ENCODE measurements at places on chromosomes 2 and 18.
A peak's percentile ranks its signal among the peaks of the same experiment; 100 is the strongest.

DNA sequence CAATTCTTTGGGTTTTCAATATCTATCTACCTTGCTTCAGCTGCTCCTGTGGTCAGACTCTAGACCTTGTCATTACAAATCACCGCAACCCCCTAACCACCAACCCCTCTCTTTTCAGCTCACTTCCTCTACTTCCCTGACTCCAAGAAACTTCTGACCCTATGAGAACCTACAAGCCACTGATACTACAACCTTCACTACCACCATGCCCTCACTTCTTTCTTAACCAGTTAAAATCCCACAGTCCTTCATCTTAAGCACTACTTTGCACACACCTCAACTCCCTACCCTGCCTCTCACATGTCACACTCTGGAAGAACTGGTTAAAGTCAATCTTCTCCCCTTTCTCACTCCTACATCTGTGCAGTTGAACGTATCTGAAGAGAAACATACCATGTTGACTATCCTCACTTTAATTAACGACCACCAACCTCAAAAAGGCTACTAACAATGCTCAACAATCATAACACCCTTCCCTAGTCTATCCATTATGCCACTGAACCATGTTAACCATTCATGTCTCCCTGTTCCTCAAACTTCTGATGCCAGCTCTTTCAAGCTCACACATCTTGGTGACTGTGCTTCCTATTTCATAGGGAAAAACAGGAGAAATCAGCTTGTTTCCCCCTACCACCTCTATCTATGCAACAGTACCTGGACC, 12.6 kb downstream of the EIF2AK3 start:
- no peak for DNase-seq

DNA sequence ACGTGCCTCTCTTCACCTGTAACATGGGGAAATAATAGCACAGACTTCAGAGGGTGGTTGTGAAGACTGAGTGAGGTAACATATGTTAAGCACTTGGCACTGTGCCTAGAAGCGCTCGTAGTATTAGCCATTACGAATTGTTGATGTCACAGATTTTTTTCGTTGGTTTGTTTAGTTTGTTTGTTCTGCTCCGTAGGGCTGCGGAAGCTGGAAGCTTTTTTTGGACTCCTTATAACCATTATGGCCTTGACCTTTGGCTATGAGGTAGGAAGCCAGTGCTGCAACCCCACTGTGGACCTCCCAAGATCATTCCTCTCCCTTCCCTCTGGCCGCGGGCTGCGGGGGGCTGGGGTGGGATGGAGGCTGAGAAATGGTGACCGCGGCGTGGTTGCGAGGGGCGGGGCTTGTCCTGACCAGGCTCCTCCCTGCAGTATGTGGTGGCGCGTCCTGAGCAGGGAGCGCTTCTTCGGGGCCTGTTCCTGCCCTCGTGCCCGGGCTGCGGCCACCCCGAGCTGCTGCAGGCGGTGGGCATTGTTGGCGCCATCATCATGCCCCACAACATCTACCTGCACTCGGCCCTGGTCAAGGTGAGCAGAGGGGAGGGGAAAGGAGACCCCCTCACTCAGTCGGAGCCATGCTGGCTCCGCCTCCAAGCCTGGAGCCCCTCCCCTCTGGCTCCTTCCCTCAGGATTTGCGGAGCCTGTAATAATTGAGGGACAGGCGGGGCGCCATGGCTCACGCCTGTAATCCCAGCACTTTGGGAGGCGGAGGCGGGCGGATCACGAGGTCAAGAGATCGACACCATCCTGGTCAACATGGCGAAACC, 5.5 kb downstream of the SLC11A1 start:
- peak; percentile 62 for DNase-seq

GRCh38 chr2:42096869-42097591, 49.2 kb downstream of the PKDCC start:
- DNase-seq: no peak

GRCh38 chr2:100004348-100004884, 138.0 kb downstream of the AFF3 start:
- DNase-seq: no peak

DNA sequence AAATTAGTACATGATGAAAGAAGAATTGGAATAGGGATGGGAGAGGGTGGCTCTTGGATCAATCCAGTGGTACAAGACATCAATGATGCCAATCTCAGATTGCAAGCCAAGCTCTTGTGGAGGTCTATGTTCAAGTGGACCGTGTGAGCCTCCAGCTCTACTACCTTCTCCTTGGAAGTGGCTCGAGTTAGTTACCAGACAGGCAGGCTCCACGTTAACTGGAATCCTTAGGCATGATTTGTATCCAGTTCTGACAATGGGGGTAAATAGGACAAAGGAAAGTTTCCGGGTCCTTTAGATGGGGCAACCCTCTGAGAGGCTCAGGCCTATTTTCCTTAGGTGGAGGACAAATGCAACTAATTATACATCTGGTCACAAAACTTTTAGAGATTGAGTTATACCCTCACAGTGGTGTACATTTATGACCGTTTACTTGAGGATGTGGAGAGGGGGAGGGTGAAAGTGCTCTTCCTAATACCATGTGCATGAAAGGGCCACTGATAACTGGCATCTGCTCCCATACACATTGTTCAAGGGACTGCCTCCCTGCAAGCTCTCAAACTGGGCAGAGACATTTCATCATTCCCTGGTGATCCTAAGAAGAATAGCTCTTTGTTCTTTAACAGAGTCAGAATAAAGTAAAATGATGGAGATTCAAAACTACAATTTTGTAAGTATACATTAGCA, 180.2 kb downstream of the SOCS6 start:
- DNase-seq: no peak

DNA sequence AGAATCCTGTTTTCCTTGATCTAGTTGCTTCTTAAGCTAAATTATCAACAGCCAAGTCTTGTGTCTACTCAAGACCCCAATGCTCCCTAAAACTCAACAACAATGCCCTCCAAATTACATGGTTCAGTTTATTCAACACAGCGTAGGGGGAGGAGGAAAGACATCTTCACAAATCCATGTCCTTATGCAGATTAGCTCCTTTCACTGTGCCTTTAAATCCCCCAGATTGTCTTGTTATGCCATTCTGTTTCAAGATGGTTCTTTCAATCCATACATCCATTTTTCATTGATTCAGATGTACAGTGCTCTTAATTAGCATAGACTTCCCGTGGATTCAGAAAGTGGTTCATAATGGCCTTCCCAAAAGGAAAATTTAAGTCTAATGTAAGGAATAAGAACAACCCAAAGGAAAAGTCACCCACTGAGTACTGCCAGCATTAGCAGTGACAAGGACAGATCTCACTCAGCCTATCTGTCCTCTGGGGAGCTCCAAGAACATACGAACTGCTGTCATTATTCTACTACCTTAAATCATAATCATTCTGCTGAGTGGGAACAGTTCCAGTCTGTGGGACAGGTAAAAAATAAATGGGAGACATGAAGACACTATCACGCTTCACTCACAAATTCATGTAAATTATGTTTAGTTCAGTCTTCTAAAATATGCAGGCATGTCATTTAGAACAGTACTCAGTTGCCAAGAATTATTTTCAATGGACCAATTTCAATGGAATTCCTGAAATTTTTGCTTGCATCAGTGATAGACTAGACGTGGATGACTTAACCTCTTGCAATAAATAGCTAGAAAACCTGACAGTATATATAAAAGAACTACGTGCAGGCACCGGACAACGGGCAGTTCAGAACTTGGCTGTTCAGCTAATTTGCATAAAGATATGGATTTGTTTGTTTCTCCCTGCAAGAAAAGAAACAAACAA, 58.9 kb upstream of the RNU4ATAC start:
- DNase-seq: peak; percentile 46

DNA sequence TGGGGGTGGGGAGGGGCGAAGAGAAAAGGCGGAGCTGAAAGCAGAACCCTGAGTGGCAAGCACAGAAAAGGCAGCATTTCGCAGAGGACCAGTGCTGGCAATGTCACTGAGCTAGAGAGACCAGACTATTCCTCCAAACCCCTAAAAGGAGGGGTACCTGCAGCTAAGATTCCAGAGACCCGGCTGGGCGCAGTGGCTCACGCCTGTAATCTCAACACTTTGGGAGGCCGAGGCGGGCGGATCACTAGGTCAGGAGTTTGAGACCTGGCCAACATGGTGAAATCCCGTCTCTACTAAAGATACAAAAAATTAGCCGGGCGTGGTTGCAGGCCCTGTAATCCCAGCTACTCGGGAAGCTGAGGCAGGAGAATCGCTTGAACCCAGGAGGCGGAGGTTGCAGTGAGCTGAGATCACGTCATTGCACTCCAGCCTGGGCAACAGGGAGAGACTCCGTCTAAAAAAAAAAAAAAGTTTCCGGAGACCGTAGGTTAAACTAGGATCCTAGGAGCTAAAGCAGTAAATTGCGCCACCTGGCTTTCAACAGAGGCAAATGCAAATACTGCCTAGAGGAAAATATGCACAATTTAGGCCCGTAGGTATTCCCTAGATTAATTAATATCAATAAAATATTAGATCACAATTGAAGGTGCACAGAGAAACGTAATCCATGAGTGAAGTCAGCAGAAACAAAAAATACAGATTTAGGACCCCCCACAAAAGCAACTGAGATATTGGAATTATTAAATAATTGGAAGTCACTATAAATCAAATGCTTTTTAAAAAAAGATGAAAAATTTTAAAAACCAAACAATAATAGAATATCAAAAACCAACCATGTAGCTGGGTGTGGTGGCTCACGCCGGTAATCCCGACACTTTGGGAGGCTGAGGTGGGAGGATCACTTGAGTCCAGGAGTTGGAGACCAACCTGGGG, 4.9 kb downstream of the UCN start:
- DNase-seq: peak; percentile 76

DNA sequence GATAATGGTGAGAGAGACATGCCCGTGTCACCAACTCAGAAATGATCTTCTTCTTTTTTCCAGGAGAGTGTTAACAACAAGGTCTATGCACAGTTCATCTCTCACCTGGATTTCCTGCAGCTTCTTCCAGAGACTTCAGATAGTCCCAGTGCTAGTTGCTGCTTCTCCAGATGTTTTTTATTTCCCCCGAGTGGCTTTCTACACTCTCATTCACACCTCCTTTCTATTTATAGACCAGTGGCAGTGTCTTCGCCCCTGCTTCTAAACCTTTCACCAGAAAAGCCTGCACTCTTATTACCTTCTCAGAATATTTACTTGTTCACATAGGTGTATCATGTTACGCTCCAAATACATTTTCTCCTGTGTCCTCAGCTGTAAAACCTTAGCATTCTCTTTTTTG, 558.8 kb upstream of the CHAC2 start:
- DNase-seq: no peak

DNA sequence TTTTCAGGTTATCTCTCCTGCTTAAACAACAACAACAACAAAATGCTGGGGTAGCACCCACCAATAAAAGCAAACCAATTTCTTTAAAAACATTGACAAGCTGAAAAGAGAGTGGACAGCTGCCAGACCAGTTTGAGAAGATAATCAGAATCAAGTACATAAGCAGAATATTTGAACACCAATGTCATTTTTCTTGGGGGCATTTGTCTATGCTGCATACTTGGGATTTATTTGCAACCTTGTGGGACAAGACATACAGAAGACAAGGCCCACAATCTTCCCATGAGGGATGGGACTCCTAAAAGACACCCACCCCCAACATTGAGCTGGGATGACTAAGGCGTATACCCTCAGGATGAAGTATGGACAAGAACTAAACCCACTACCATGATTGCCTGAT, 62.2 kb upstream of the NXPH2 start:
- no peak for DNase-seq

GRCh38 chr2:152488075-152488474, 153.1 kb downstream of the FMNL2 start:
- no peak for DNase-seq

- no peak for DNase-seq
Measured at GRCh38 chr2:12778369-12778768, 61.6 kb downstream of the TRIB2 start.

DNA sequence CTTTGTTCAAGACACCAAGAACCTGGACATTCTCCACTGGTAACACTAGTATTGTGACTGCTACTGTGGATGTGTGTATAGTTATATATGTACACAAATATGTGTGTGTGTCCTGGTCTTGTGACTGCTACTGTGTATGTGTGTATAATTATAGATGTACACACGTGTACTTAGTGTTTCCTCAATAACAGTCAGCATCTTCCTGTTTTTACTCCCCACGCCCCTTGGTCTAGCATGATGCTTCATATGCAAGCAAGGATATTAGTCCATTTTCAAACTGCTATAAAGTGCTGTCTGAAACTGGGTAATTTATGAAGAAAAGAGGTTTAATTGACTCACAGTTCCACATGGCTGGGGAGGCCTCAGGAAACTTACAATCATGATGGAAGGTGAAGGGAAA, 802.7 kb downstream of the RNF144A start:
- no peak for DNase-seq

DNA sequence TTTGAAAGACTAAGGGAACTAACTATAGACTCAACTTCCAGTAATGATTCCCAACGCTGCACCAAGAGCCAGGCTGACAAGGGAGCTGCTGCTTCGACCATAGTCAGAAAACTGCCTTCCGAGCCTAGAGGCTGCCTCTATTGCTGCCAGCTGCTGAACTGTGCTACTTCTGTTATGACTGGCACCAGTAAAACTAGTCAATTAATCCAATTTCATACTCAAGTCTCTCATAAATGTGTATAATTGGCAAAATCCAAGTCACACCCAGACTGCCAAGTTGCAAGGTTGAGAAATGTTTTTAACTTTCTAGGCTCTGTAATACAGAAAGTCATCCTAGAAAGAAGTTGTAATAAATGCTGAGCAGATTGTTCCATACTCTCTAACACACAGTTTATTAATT, 117.4 kb downstream of the SPOPL start:
- DNase-seq: no peak

DNA sequence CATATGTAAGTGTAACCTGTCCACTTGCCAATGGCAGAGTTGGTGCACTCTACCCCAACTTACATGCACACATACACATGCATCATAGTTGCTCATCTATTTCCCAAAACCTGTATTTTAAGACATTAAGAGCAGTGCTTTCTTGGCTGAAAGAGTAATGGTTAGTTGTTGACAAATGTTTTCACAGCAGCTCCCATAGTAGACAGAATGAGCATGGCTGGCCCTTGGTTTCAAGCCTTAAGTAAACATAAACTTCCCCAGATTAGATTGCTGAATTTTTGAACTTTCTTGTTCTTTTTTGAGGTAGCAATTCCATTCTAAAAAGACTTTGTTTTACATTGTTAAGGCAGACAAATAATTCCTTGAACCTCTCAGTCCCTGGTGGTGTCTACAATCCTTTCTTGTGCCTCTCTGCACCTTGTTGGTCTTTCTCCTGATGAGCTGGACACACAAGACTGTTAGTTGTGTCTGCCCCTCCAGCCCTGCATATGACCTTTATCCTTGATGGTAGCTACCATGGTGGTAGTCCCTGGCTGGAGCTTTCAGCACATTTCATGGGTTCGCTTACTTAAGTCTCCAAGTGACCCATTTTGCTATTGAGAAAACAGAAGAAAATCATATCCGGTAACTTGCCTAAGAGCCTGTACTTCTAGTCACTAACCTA, 580.1 kb upstream of the ID2 start:
- DNase-seq: no peak

Measured in AG08396 (cell line).